ENCODE measurements at places on chromosomes 11 and 22. TPM values are rescaled to one million over a fixed set of nuclear protein-coding genes. Genes with fewer than 3 reads are reported as not detected.

Gene EHF
- total RNA-seq, result 17.1 TPM

Gene PRG3
- not detected for total RNA-seq

Gene TEX54
- total RNA-seq, result not detected

Gene NLRP14
- not detected for total RNA-seq

Gene RAB39A
- 0.43 TPM for total RNA-seq

Gene CLCF1
- 44.6 TPM for total RNA-seq

Gene APOA1
- not detected for total RNA-seq

Gene C11orf86
- total RNA-seq, result not detected

Gene CHST1
- total RNA-seq, result 0.65 TPM

Gene FXYD2
- 286 TPM for total RNA-seq

Gene PANX2
- total RNA-seq, result 0.07 TPM

Measured in epithelial cell of proximal tubule (primary cell).